ENCODE measurements at places on chromosomes 16 and 17. TPM values are rescaled to one million over a fixed set of nuclear protein-coding genes. Genes with fewer than 3 reads are reported as not detected.

GRCh38 chr17:43856141-43856540, 9.2 kb downstream of the CD300LG start:
- DNase-seq: no peak
- no peaks in the 10 kb centered on the region for H3K36me3 ChIP-seq
- no peaks in the 10 kb centered on the region for H3K27me3 ChIP-seq
- no peak overlapping the region for H3K27ac ChIP-seq
- no peaks in the 10 kb centered on the region for H3K4me1 ChIP-seq

DNA sequence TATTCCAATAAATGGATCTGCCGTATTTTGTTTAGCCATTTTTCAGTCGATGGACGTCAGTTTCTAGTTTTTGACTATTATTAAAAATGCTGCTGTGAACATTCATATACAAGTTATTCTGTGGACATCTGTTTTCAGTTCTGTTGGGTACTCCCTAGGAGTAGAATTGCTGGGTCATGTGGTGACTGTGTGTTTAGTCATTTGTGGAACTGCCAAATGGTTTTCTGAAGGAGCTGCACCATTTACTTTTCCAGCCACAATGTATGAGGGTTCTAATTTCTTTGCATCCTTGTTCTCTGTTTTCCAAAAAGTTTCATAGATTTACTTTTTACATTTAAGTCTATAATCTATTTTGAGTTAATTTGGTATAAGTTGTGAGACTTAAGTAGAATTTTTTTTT, 29.5 kb downstream of the CYLD start:
- no peak overlapping the region for H3K27ac ChIP-seq
- peaks cover 9% of the 10 kb centered on the region for H3K36me3 ChIP-seq
- H3K4me1 ChIP-seq: no peaks in the 10 kb centered on the region

The RBFOX1 gene
- not detected for total RNA-seq

The TNS4 gene
- not detected for total RNA-seq

- no peaks in the 10 kb centered on the region for H3K27me3 ChIP-seq
- H3K27ac ChIP-seq: no peak overlapping the region
- H3K4me3 ChIP-seq: no peak overlapping the region
- no peaks in the 10 kb centered on the region for H3K4me1 ChIP-seq
- no peaks in the 10 kb centered on the region for H3K36me3 ChIP-seq
Observed at GRCh38 chr17:69733171-69734012, 318.9 kb downstream of the MAP2K6 start.

GRCh38 chr16:78353640-78354275, 254.3 kb downstream of the WWOX start:
- DNase-seq: no peak
- H3K4me1 ChIP-seq: no peaks in the 10 kb centered on the region
- no peak overlapping the region for H3K4me3 ChIP-seq

- H3K4me3 ChIP-seq: no peak overlapping the region
- H3K27me3 ChIP-seq: no peaks in the 10 kb centered on the region
Observed at GRCh38 chr16:88740727-88741055, 34.4 kb downstream of the CTU2 start.

- H3K27me3 ChIP-seq: no peaks in the 10 kb centered on the region
- H3K4me3 ChIP-seq: no peak overlapping the region
- peak; percentile 94 for DNase-seq
- no peaks in the 10 kb centered on the region for H3K36me3 ChIP-seq
- H3K4me1 ChIP-seq: peaks cover 54% of the 10 kb centered on the region
- H3K27ac ChIP-seq: peak overlapping the region; percentile 80
Observed at GRCh38 chr16:72938795-72939164, 109.1 kb downstream of the ZFHX3 start.

DNA sequence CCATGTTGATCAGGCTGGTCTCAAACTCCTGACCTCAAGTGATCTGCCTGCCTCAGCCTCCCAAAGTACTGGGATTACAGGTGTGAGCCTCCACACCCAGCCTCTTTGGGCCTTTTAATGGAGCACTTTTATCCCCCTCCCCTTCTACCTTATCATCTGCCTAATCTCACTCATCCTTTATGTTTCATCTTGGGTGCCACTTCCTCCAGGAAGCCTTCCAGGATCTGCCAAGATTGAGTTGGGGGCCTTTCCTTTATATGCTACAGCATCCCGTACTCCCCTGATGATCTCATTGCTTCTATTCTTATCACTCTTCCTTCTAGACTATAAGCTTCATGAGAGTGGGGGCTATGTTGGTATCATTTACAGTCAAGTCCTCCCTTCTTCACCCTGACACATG, 192.8 kb upstream of the WSCD1 start:
- DNase-seq: no peak
- no peaks in the 10 kb centered on the region for H3K36me3 ChIP-seq
- no peak overlapping the region for H3K4me3 ChIP-seq
- no peaks in the 10 kb centered on the region for H3K4me1 ChIP-seq
- H3K27ac ChIP-seq: no peak overlapping the region
- no peaks in the 10 kb centered on the region for H3K27me3 ChIP-seq

GRCh38 chr16:28267356-28267755, 25.0 kb upstream of the SBK1 start:
- H3K27ac ChIP-seq: no peak overlapping the region
- H3K27me3 ChIP-seq: no peaks in the 10 kb centered on the region
- H3K4me1 ChIP-seq: no peaks in the 10 kb centered on the region
- no peak for DNase-seq
- no peak overlapping the region for H3K4me3 ChIP-seq

DNA sequence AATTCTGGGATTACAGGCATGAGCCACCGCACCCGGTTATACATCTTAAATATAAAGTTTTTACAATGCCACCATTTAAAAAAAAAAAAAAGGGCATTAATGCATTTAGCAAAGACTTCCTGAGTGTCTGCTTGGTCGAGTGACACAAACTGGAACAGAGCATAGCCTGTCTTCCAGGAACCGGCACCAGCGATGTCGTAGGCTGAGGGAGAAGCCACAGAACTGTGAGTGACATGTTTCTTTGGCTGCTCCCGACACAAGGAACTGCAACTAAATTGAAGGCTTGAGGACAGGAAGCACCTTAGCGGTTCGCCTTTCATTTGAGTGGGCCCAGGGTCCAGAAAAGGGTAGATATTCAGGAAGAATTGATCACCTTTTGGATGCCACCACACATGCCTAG, 717.8 kb downstream of the MAF start:
- no peak for DNase-seq
- H3K36me3 ChIP-seq: no peaks in the 10 kb centered on the region

DNA sequence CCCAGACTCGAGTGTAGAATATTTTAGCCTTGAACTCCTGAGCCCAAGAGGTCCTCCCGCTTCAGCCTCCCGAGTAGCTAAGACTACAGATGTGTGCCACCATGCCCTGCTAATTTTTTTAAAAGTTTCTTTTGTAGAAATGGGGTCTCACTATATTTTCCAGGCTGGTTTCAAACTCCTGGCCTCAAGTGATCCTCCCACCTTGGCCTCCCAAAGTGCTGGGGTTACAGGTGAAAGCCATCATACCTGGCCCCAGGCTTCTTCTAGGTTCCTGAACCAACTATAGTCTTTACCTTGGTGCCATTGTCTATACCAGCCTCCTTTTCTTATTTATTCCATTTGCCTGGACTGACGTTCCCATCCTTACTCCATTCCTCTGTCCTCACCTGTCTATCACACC, 17.1 kb upstream of the PRKAR1A start:
- H3K4me3 ChIP-seq: no peak overlapping the region
- no peak for DNase-seq
- H3K27me3 ChIP-seq: peaks cover 4% of the 10 kb centered on the region
- no peaks in the 10 kb centered on the region for H3K36me3 ChIP-seq
- H3K4me1 ChIP-seq: no peaks in the 10 kb centered on the region

DNA sequence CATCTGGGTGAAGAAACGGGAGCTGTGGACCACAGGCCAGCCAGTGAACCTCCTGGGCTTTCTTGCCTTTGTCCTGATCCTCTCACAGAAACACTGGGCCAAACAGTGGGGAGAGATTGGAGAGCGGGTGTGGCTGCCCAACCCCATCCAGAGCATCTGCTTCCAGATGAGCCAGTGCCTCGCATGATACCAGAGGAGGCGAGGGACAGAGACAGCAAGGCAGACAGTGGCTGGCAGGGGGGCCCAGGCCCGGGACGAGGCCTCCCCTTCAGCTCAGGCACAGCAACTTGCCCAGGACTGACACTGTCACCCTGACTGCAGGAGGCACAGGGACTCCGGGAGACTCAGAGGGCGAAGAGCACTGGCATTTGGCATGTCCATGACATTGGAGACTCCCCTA, 12.0 kb downstream of the ARHGEF15 start:
- H3K4me3 ChIP-seq: no peak overlapping the region
- H3K36me3 ChIP-seq: no peaks in the 10 kb centered on the region
- no peaks in the 10 kb centered on the region for H3K4me1 ChIP-seq
- no peak for DNase-seq
- peaks cover 14% of the 10 kb centered on the region for H3K27me3 ChIP-seq
- no peak overlapping the region for H3K27ac ChIP-seq

The CDRT15L2 gene
- not detected for total RNA-seq

The SPATA22 gene
- total RNA-seq: not detected

- no peaks in the 10 kb centered on the region for H3K27me3 ChIP-seq
- H3K27ac ChIP-seq: no peak overlapping the region
- peaks cover 60% of the 10 kb centered on the region for H3K4me1 ChIP-seq
- no peaks in the 10 kb centered on the region for H3K36me3 ChIP-seq
- no peak overlapping the region for H3K4me3 ChIP-seq
Observed at GRCh38 chr16:56197192-56197992, 6.1 kb downstream of the GNAO1 start.

DNA sequence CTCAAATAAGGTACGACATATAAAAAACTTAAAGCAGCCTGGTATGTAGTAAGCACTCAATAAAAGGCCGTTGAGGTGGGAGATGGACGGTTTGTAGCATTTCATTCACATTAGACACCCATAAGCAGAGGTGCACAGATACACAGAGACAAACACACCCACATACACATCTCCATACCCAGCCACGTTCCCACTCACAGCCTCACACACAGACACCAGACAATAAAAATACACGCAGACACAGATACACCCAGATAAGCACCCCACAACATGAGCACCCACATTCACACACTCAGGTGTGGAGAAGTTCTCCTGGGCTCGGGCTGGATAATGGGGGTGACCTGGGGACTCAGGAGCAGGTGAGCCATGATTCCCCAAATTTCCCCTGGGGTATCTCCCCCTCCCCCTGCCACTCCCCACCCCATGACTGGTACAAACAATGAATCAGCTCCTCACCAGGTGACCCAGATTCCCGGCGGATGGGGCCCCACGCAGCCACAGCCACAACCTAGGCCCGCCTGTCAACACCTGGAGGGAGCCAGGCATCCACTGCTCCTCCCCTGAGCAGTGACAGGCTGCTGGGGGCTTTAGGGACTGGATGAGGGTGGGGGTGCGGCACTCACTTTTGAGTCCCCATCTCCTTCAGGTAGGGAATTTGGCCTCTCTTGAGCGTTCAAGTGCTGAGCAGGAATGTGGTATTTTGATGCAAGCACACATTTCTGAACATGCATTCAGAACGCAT, 2.7 kb downstream of the DLX3 start:
- no peak overlapping the region for H3K4me3 ChIP-seq
- H3K27ac ChIP-seq: no peak overlapping the region
- H3K36me3 ChIP-seq: no peaks in the 10 kb centered on the region
- peaks cover 86% of the 10 kb centered on the region for H3K27me3 ChIP-seq

The DOC2B gene
- 12.5 TPM for total RNA-seq

DNA sequence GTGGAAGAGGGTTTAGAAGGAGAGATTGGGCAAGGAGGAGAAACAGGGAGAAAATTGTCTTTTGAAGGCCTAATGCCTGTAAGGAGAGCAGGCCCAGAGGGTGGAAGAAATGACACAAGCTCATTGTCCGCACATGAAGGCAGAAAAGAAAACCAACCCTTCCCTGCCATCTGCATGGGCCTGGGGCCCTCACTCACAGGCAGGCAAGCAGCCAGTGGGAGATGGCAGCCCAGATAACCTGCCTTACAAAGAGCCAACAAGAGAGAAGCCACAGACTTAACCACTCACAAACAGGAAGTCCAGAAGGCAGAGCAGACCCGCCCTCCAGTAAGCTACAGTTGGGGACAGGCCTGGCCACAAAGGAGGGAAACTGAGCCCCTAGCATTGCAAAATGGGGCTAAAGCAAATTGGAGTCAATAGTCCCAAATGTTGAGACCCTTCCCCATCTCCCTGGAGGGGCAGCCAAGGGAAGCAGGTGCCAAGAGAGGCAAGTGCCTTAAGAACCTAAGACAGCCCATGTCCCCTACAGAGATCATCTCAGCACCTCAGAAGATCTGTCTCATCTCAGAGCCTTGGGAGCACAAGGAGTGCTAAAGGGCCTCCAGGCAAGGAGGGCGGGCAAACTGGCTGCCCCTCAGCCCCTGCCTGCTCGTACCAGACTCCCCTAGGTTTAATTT, 7.3 kb upstream of the TSPOAP1 start:
- H3K4me1 ChIP-seq: peaks cover 27% of the 10 kb centered on the region
- H3K27ac ChIP-seq: peak overlapping the region; percentile 88
- DNase-seq: peak; percentile 58
- H3K4me3 ChIP-seq: no peak overlapping the region
- no peaks in the 10 kb centered on the region for H3K36me3 ChIP-seq

DNA sequence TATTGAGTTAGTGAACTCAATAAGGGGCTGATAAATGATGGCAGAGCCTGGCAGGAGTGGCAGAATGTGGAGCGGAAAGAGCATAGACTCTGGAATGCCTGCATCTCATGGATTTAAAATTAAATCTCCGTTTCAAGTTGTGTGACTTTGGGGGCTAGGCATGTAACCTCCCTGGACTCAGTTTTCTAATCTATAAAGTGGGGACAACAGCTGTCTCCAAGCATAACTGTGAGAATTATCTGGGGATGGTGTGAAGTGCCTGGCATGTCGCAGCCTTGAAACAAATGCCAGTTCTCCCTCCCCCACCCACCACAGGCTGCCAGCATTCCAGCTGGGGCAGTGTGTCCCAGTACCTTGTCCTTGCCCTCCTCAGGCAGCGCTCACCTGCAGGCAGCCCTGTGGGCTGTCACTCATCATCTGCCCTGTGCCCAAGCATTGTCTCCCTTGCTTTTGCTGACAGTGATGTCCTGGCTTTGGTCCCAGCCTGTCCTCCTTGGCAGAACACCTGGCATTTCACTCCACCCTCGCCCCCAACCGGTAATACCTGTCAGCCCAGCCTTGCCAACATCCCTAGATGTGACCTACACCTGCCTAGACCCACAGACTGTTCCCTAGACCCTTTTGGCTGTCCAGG, 129.6 kb downstream of the MRM1 start:
- H3K27me3 ChIP-seq: peaks cover 33% of the 10 kb centered on the region
- no peak overlapping the region for H3K4me3 ChIP-seq
- no peaks in the 10 kb centered on the region for H3K36me3 ChIP-seq
- no peak for DNase-seq
- no peaks in the 10 kb centered on the region for H3K4me1 ChIP-seq

The CCL15 gene
- not detected for total RNA-seq

The PLEKHH3 gene
- 22.5 TPM for total RNA-seq

The PLLP gene
- total RNA-seq: 2.3 TPM
